Transverse colon (tissue), 4 donors: ENCODE measurements at places on chromosomes 16 and 17. TPM values are rescaled to one million over a fixed set of nuclear protein-coding genes. Genes with fewer than 3 reads are reported as not detected.

The CCR7 gene
- not detected for total RNA-seq

DNA sequence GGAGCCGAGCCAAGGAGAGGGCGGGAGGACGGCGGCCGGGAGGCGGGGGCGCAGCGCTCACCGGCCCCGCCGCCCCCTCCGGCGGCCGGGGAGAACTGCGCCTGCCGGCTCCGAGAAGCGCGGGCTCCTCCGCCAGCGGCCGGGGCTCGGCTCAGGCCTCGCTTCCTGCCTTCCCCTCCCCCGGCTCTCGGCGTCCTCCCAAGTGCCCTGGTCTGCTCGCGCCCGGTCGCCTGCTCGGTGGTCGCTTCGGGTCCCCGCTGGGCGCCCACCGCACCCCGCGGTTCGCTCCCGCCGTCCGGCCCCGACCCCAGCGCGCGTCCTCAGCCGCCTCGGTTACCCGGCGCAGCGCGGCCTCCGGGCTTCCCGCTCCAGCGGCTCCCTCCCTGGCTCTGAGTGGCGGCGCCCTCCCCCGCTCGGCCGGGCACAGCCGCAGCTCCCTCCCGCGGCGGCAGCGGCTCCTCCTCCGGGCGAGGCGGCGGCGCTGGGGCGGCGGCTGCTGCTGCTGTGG lies 313 bp downstream of the UBTF start:
- DNase-seq = peak; percentile 69

DNA sequence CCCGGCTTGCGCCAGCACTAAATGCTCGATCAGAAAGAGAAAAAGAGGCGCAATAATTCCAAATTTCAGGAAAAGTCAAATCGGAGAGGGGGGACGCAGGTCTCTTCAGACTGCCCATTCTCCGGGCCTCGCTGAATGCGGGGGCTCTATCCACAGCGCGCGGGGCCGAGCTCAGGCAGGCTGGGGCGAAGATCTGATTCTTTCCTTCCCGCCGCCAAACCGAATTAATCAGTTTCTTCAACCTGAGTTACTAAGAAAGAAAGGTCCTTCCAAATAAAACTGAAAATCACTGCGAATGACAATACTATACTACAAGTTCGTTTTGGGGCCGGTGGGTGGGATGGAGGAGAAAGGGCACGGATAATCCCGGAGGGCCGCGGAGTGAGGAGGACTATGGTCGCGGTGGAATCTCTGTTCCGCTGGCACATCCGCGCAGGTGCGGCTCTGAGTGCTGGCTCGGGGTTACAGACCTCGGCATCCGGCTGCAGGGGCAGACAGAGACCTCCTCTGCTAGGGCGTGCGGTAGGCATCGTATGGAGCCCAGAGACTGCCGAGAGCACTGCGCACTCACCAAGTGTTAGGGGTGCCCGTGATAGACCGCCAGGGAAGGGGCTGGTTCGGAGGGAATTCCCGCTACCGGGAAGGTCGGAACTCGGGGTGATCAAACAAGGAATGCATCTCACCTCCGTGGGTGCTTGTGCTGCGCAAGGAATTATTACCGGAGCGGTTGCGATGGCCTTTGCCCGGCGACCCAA lies 4.0 kb upstream of the DLX4 start:
- DNase-seq = no peak

GRCh38 chr16:75452464-75453190 lies 11.9 kb downstream of the TMEM170A start:
- DNase-seq = no peak

GRCh38 chr16:75011634-75012307 lies 12.9 kb downstream of the ZNRF1 start:
- no peak for DNase-seq

The TBC1D3C gene
- total RNA-seq = not detected

- DNase-seq = no peak
Measured at GRCh38 chr16:83253521-83253920, 554.3 kb upstream of the HSBP1 start.

- no peak for DNase-seq
Measured at GRCh38 chr17:3795390-3796102, 5.4 kb downstream of the ITGAE start.

DNA sequence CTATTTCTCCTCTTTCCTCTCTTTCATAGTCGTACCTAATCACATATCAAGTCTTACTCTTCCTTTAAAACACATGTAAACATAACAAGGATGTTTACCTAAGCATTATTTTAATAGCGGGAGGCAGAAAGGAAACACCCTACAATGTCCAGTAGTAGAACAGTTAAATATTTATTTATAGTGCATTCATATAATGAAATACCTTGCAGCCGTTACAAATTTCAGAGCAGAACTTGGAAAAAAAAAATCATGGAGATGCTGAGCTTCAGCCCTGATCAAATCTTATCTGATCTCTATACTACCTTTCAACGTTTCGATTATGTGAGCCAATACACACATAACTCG lies 39.6 kb downstream of the GRB2 start:
- DNase-seq = no peak

The MMP25 gene
- 1.8 TPM for total RNA-seq

DNA sequence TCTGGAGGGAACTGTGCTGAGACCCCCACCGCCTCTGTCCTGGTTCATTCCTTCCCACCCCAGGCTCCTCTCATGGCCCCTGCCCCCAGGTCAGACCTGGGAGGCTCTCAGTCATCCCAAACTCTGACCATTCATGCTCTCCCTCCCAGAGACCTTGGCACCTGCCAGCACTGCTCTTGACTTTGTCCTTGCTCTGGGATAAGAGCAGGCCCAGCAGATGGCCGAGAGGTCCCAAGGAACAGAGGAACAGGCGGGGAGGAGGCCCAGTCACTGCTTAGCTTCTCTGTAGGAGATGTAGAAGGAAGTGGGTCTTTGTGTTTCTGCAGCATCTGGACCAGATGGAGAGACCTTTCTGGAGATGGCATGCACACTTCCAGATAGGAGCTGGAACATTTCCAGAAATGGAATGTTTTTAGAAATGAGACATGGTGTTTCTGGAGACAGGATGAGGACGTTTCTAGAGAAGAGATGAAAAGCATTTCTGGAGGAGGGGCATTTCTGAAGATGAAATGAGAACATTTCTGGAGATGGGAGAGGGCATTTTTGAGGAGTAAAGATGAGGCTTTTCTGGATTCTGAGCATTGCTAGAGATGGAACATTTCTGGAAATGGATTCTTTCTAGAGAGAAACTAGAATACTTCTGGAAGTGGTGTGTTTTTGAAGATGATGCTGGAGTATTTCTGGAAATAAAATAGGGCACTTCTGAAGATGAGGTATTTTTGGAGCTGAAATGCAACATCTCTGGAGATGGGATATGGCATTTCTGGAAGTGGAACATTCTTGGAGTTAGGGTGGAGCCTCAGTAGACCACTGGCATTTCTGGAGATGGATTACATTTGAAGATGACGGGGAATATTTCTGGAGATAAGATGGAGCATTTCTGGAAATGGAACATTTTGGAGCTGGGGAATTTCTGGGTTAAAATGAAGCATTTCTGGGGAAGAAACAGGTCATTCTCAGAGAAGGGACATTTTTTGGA lies 55.2 kb downstream of the RAI1 start:
- no peak for DNase-seq

DNA sequence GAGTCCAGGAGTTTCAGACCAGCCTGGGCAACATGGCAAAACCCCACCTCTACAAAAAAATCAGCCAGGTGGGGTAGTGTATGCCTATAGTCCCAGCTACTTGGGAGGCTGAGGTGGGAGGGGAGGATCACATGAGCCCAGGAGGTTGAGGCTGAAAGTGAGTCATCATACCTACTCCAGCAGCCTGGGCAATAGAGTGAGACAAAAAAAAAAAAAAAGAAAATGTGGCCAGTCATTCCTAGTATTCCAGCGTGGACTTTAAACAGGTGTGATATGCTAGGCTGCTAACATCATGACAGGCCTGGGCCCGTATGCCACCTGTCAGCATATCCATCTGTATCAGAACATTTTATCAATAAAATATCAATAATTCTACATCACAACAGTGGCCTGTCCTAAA lies 143.3 kb downstream of the AATF start:
- DNase-seq = peak; percentile 37

GRCh38 chr17:155576-155975 lies 18.2 kb downstream of the SCGB1C2 start:
- no peak for DNase-seq

DNA sequence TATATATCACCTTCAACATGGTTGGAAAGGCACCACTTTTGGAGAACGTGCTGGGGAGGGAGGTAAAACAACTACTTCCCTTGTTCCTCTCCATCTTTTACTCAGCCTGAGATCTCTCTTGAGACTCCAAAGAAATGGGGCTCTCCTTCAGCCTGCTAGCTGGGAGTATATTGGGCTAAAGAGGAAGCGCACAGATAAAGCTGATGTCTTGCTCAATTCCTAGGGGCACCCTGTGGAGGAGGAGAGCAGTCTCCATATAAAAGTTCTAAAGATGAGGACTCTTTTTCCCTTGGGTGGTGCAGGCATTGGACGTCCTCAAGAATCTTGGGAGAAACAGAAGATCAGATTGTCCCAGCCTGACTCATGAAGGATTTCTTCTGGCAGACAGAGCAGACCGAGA lies 4.6 kb upstream of the ETV4 start:
- no peak for DNase-seq

DNA sequence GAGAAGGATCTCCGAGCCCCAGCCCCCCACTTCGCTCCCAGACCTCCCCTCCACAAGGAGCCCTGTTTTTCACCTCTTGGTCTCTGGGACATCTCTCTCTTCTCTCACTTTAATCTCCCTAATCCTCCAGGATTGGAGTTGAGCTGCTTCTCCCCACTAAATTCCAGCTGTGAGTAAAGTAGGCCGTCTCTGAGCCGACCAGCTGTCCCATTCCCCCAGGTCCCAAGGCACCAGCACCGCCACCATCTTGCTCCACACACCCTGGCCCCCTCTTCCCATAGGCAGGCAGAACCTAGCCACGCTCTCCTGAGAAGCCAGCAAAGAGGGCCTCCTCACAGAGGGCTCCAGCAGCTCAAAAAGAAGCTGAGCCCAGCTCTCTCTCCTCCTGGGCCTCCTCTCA lies 878 bp downstream of the DLG4 start:
- DNase-seq = no peak

The PITPNM3 gene
- 19.4 TPM for total RNA-seq

The CTRB2 gene
- not detected for total RNA-seq

- DNase-seq = no peak
Measured at GRCh38 chr17:50708050-50709000, 611 bp upstream of the ANKRD40 start.

DNA sequence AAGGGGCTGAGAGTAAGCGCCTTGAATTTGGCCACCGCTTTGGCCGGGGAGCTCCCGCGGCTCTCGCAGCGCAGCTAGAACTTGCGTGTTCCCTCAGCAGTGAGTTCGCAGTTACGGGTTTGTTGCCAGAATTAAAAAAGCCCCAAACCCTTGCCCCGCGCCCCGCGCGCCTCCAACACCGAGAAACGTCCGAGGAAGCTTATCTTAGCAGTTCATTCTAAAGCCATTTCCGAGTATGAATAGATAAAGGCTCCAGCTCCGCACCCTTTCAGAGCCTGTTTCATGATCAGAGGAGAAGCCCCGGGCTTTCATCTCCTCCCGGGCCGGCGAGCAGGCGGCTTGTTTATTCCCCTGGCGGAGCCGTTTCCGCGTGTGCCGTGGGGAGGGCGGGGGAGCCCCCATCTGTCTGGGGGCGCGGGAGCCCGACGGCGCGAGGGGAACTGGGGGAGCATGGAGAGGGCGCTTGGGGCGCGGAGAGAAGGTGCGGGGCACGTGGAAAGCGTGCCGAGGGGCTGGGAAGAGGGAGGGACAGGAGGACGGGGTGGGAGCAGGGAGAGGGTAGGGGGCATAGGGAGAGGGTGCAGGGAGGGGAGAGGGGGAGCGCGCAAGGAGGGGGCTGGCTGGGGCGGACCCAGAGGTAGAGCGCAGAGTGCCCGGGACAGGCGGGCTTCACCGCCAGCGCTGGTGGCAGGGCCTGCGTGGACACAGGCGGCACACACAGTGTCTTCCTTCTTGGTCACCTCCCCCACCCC lies 9.9 kb downstream of the TBX4 start:
- no peak for DNase-seq

GRCh38 chr17:69287168-69287567 lies 39.8 kb downstream of the ABCA5 start:
- no peak for DNase-seq

The HLF gene
- total RNA-seq = 17.5 TPM
